ENCODE measurements at places on chromosomes 5 and 9.

DNA sequence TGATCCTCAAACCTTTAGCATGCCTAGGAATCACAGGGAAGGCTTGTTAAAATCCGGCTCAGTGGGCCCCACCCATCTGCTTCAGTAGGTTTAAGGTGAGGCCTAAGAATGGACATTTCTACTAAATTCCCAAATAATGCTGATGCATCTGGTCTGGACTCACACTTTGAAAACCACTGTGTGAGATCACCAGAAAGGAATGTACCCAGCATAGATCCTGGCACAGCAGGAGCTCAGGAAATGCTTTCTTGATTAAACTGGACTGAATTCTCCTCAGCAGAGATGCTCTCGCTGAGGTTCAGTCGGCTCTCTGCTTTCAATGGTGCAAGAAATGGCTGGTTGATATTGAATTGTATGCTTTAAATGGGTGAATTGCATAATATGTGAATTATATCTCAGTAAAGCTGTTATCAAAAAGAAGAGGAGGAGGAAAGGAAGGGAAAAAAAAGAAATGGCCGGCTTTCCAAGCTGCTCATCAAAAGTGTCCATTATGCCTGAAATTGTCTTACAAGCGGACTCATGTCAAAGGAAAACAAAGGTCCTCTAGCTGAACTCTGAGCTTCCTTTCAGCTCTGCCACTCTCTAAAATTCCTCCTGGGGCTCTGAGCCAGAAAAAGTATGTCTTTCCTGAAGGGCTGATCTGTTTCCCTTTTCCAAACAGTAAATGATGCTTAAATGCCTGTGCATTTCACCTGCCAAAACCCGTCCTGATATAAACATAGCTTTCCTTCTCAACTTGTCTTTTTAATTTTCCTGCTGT is 77.6 kb upstream of the SAP30L start:
- DNase-seq: no peak

DNA sequence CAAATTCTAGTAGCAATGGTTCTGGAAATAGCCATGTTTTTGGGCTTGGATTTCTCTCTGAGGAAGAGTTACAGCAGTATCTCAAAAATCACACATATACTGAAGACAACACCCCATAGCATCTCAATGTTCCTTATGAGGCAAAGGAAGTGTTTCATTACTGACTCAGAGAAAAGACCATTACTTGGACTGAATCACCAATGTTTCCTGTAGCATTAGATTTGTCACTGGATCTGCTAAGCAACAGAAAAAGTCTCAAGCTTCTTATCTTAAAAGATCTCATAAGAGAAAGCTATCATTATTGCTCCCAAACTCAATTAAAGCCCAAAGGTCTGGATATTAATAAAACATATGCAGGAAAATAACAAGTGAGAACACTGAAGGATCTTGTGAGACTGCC is 272.4 kb downstream of the ADAMTS6 start:
- DNase-seq: no peak

DNA sequence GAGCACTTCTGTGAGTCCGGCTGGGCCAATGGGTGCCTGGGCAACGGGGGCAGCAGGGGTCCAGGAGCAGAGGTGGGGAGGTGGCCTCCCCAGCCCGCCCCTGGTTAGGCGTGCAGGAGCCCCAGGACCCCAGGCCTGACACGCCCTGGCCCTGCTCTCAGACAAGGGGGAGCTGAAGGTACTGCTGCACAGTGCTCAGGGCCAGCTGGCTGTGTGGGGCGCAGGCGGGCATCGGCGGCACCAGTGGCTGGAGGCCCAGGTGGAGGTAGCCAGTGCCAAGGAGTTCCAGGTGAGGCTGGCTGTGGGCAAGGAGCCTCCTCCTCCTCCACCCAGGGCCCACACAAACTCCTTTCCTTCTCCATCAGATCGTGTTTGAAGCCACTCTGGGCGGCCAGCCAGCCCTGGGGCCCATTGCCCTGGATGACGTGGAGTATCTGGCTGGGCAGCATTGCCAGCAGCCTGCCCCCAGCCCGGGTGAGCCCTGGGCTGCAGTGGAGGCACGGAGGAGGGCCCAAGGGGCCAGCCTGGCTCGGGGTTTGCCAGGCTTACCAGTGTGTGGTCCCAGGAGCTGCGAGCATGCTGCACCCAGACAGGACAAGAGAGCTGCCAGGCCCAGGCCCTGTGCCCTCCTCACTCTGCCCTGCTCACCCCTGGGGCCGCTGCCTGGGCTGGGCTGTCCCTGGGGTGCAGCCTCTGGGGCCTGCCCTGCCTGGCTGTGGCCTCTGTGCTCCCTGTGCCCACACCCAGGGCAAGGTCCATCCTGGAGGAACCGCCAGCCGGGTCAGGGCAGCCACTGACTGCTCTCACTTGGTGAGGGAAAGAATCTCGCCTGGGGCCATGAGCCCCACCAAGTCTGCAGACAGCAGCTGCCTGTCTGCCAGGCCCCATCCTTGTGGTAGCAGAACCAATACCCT is 7.0 kb downstream of the MAMDC4 start:
- no peak for DNase-seq

GRCh38 chr5:15620501-15620900 is 120.5 kb downstream of the FBXL7 start:
- no peak for DNase-seq

- no peak for DNase-seq
Observed at GRCh38 chr5:34415559-34416198, 240.4 kb upstream of the RAI14 start.

- peak; percentile 77 for DNase-seq
Observed at GRCh38 chr9:114898741-114899140, 31.6 kb downstream of the TNFSF8 start.

DNA sequence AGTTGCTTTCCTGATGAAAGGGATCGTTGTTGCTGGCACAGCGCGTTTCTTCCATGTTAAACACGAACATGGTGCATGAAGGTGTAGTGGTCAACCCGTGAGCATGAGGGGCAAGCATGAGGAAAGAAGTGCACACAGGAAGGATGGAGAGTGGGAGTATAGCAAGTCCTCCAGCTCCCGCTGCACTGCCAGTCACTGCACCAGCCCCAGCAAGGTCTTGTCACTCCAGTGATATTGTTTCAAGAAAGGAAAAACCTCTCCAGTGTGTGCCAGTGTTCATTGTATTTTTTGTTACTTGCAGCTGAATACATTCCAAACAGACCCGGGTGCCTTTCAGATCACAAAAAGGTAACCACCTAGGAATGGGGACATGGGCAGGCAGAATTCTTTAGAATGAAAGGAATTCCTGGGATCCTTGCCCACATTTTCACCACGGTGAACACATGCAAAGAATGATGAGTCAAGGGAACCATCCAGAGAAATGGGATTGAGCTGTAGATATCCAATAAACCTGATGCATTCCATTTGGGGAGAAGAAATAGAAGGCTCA is 186.3 kb downstream of the AOPEP start:
- no peak for DNase-seq

- DNase-seq: no peak
Observed at GRCh38 chr9:95250462-95251221, 66.9 kb downstream of the FANCC start.

- no peak for DNase-seq
Observed at GRCh38 chr5:177535125-177535524, 18.4 kb upstream of the DDX41 start.

GRCh38 chr9:120931231-120932085 is 4.9 kb upstream of the TRAF1 start:
- DNase-seq: peak; percentile 62

DNA sequence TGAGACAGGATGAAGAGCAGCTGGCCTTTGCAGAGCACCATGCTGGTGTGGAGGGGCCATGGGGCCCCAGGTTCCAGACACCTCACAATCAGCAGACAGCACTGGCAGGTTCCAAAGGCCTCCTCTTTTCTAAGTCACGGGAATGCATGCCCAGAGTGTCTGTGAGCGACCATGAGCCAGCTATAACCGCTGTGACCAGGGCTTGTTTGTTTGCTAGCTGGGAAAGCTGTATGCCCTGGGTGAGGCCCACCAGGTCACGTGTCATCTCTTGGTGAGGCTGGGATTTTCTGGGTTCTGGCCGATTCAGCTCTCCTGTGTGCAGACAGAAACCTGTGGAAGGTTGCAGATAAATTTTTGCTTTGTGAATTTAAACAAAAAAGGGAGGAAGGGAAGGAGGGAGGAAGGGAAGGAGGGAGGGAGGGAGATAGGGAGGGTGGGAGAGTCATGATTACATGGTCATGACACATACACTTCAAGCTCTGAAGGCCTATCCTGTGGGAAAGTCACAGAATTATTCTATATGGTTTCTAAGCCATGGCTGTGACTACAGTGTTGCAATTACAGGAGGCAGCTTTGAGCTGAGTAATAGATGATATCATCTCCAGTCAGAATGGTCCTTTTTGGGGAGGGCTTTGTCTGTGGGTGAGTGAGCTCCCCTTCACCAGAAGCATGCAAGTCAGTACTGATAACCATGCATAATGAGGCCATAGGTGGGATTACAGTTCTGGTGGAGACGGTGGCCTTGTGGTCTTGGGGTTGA is 37.2 kb downstream of the PAPPA start:
- no peak for DNase-seq

DNA sequence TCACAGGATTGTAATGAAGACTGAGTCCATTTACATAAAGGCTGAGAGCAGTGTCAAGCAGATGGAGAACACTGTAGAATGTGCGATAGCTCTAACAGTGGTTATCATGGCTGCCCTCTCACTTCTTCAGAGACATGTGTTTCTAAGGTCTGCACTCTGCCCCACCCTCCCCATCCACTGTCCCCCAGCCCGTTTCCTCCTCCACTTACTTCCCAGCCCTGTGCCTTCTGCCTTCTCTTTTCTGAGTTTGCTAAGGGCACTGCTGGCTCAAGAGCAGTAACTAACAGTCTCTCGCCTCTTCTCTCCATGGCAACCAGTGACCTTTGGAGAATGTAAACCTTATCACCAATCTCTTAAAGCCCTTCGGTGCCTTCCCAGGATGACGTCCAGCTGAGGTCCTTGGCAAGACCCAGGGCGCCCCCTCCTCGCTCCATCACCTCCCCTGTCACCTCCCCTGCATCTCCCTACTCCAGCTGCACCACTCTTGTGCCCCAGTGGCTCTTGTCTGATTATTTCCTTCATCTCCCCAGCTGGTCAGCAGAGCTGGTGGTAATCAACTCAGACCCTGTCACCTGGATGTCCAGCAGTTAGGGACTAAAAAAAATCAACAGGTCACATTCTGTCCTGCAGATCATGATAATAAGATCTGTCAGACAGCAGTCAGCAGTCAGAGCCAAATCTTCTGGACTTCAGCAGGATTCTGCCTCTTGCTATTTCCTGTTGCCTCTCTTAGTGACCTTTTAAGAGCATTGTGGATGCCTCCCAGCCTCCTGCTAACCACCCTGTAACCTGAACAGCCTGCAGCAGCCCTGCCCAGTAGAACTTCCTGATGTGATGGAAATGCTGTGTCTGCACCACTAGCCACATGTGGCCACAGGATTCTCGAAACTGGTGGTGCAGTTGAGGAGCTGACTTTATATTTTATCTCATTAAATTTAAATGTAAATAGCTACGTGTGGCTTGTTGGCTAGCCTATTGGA is 9.0 kb downstream of the FXN start:
- DNase-seq: no peak

GRCh38 chr9:22279636-22280035 is 167.0 kb upstream of the DMRTA1 start:
- DNase-seq: no peak

- peak; percentile 85 for DNase-seq
Observed at GRCh38 chr5:177444106-177445051, 2.2 kb upstream of the PRR7 start.

DNA sequence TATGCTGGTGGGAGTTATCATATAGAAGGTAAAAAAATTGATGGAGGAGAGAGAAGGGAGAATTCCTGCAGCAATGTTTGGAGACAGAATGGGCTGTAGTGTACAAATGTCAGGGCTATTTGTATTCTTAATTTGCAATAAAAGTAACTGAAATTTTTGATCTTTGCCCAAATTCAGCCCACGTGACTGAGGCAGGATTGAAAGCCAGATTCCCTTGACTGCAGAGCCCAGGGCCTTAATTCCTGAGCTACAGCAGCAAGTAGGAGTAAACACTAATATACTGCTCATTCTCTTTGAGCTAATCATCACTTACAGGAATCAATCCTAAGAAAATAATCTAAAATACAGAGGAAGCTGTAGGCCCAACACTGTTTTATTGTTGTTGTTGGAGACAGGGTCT is 5.2 kb upstream of the ANXA6 start:
- DNase-seq: no peak

DNA sequence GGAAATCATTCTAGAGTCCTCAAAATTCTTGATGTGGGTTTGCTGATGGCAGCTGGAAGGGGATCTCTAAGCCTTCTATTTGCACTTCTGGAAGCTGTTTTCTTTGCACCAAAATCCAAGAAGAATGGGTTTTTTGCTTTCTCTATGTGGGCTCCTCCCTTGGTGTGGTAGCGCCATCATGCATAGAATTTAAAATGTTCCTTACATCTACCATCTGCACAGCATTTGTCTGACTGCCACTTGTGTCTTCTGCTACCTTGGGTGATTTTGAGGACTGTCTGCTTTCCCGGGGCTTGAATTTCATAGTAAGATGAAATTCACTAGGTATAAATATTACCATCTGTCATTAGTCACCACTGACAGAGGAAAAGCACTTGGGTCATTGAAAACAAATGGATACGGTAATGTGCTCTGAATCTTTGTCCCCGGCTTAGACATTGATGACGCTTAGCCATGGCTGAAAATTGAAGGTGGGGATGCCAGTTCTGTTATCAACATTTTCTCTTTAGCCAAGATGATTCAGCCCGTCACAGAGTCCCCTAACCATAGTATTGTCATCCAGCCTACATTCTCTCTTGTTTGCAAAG is 30.0 kb downstream of the SNX30 start:
- no peak for DNase-seq

DNA sequence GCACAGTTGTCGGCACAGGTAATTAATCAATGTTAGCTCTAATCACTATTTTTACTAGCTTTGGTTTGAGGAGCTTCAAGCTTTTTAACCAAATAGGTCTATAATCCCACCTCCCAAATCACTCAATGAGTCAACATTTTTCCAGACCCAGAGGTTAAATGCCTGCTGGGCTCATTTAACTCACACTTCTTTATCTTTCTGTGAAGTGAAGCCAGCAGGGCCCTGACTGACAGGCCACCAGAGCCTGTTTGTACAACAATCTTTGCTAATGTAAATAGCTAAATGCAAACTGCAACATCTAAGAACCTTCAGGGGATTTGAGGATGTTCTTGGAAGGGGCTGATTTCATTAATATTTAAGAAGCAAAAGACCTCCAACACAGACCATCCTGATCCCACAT is 98.4 kb upstream of the NREP start:
- no peak for DNase-seq
